Myometrial cell (primary cell): ENCODE measurements at places on chromosomes 4 and X. TPM values are rescaled to one million over a fixed set of nuclear protein-coding genes. Genes with fewer than 3 reads are reported as not detected.

The C4orf50 gene
- total RNA-seq = not detected in 2 replicates

The MSX1 gene
- total RNA-seq = 5.8 and 10.1 TPM in 2 replicates

The TRPC5OS gene
- total RNA-seq = not detected in 2 replicates

The GPR34 gene
- total RNA-seq = not detected in 2 replicates

The TACC3 gene
- 42.4 and 45.5 TPM in 2 replicates for total RNA-seq

The CT55 gene
- total RNA-seq = not detected in 2 replicates

The ITIH6 gene
- not detected in 2 replicates for total RNA-seq

The CASP3 gene
- 27.7 and 35.4 TPM in 2 replicates for total RNA-seq
